Stimulated activated CD4-positive, alpha-beta T cell treated with anti-CD3 and anti-CD28 coated beads, Interleukin-2, amount 100 ng/mL, for 48 hours (primary cell): ENCODE measurements at places on chromosomes 6 and 20.

GRCh38 chr6:160110586-160111123, 11.0 kb upstream of the SLC22A1 start:
- DNase-seq = no peak

- DNase-seq = no peak
Measured at GRCh38 chr6:152268846-152269442, 368.2 kb downstream of the SYNE1 start.

GRCh38 chr20:62395311-62396242, 8.7 kb downstream of the RPS21 start:
- DNase-seq = no peak

DNA sequence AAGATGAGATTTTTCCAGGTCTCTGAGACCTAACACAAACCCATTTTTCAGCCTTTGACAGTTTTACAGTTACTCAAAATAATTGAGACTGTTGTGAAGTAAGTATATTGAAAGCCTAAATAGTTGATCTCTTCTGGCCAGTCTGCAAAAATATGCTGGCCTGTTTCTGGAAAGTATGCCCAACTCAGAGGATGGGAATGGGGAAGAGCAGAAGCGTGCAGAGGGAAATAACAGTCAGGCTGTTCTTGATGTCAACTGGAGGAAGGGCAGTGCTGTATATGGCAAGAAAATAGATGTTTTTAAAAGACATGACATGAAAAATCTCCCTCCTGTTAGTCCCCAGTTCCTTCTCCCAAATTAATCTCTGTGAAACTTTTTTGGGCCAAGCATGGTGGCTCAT, 3.8 kb downstream of the GID8 start:
- DNase-seq = no peak

GRCh38 chr6:5051394-5051793, 33.7 kb upstream of the PPP1R3G start:
- DNase-seq = no peak

GRCh38 chr20:1015181-1015580, 13.1 kb upstream of the RSPO4 start:
- DNase-seq = no peak

DNA sequence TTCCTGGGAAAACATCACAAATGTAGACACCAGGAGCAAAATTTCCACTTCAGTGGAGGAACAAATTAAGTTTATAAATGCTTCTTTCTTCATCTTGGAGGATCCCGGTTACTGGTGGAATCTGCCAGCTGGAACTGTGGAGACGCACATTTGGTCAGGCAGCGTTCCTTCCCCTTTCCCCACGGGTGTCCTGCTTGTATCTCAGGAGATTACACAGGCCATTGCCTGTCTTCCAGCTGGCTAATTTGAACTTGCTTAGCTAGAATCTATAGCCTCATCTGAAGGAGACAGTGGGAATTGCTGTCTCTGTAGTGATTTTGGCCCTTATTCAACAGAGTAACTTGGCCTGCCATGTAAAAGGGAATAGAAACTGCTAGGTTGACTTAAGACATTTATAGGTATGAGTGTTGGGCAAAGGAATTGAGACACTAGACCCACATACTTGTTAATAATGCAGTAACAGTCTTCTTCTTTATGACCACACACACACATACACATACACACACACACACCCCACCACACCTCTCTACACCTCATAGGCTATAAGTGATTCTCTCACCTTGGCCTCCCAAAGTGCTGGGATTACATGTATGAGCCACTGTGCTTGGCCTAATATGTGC, 34.4 kb downstream of the TSBP1 start:
- no peak for DNase-seq

DNA sequence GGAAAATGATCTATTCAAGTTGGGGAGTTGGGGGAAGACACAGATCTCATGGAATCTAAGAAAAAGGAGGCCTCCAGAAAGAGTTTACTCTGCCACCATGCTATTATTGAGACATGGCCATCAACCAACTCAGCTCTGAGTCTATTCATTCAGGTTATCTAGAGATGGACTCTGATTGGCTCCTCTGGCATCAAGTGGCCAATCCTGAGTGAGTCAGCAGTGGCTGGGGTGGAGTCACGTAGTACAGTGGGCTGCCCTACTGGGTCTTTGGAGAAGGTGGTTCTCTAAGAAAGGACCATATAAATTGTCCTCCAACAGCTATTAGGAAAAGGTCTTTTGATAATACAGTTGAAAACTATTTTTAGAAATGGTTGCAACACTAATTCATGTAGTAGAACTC, 42.1 kb downstream of the LYRM2 start:
- DNase-seq = no peak

DNA sequence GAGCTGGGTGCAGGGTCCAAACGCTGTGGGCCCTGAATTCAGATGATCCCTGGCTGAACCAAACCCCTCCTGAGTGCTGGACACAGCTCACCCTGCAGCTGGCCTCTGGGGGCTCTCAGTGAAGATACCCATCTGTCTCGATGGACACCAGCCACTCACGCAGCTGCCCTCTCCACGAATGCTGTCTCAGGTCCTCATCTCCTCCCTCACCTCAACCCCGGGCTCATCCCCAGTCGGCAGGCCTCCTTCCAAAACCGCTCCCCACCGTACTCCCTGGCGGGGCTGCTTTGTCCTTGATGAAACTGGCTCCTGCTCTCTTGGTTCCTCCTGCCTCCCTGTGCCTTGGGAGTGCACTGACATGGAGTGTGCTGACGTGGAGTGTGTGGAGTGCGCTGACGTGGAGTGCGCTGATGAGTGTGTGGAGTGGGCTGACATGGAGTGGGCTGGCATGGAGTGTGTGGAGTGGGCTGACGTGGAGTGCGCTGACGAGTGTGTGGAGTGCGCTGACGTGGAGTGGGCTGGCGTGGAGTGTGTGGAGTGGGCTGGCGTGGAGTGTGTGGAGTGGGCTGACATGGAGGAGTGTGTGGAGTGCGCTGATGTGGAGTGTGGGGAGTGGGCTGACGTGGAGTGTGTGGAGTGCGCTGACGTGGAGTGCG, 4.1 kb upstream of the YTHDF1 start:
- DNase-seq = no peak

DNA sequence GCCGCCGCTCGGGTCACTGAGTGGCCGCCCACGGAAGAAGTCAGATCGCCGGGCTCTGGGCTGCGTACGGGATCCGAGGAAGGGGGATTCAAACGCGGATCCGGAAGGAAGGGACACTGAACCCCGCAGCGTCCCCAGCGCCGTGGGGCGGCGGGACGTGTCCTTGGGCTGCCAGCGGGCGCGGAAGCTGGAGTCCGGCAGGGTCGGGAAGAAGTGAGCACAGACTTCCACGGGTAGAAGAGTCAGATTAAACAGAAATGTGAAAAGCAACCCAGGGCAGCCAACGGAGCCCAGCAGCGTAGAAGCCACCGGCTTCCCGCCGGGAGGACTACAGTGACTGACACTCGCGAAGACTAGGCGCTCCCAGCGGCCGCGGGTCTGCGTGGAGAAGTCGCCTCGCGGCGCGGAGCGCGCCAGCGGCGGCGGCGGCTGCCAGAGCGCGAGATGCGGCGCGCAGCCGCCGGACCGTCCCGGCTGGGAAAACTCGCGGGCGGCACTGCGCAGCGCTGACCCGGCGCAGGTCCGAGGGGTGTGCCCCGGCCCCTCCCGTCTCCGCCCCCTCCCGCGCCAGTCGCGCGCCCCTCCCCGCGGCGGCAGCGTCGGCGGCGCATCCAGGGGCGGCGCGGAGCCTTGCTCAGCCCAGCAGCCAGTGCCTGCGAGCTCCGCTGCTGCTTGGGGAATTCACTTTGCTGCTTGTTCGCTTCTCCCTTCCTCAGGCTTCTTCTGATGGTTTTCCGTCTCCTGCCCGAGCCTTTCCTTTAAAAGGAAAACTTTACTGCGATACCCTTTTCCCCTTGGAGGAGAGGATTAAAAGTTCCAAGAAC, at the start of gene SAMD5:
Gene SAMD5, plus strand, starts transcription at position 649 of the 824 bp plus-strand sequence. CDS start 239 bp downstream, outside the sequence.
- DNase-seq = no peak

DNA sequence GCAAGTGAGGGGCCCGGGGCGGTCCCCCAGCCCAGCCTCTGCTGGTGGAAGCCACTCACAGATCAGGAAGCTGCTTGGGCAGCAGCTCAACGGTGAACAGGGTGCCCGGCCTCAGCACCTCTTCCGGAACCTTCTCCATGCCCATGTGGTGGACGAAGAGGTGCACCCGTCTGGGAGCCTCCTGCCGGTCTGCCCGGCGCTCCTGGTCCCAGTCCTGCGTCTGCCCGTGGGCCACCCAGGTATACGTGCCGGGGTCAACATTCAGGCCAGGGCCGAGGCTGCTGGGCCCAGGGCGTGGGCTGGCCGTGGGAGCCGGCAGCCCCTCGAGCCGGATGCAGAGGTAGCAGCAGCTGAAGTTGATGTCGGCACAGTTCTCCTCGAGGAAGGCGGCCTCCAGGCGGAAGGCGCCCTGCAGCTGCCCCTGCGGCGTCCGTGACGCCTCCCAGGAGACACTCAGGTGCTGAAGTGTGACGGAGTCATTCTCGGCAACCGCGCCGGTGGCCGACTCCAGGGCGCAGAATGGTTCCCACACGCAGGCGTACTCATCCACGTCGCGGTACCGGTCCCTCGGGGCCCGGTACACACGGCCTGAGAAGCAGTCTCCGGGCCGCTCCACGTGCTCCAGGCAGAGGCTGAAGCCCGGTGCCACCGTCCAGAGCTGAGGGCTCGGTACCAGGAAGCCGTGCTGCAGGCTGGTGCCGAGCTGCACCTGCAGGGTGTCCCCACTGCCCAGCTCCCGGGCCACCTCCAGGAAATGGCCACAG, 8.7 kb downstream of the FNDC11 start:
- DNase-seq = no peak

DNA sequence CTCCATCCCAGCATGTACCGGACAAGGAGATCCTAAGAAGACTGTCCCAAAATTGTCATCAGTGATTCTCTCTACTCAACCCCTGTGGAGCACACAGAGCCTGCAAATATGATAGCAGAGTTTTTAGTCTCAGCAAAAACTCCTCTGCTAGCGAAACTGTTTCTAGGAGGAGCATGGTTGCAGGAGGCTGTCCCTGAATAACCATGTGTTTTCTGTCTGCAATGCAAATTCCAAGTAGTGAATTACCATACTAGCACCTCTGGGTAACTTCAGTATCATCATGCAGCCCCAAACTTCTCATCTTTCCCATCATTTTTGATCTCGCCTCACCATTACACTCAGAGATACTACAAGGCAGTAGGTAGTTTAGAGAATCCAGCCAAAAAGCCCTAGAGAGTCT, 24.8 kb upstream of the WFDC12 start:
- DNase-seq = no peak

- no peak for DNase-seq
Measured at GRCh38 chr6:161583584-161583983, 309.7 kb upstream of the AGPAT4 start.

- no peak for DNase-seq
Measured at GRCh38 chr20:6502999-6503398, 264.5 kb upstream of the BMP2 start.

GRCh38 chr20:59672576-59672975, 68.2 kb downstream of the PHACTR3 start:
- DNase-seq = no peak

DNA sequence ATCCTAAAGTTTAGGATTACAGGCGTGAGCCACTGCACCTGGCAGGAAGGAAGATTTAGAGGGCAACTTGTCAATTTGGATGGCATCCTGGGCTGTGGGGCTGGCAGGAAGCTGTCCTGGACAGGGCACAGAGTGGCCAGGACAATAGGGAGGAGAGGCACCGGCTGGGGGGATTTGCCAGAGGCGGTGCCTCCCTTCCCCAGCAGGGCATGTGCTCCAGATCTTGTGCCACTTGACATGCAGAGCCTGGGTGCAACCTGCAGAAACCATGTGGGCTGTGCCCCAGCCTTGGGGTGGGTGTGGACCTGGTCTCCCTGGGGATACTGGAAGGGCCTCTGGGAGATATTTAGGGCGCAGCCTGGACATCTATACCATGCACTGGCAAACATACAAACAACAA, 58.6 kb upstream of the EEF1A1 start:
- no peak for DNase-seq

DNA sequence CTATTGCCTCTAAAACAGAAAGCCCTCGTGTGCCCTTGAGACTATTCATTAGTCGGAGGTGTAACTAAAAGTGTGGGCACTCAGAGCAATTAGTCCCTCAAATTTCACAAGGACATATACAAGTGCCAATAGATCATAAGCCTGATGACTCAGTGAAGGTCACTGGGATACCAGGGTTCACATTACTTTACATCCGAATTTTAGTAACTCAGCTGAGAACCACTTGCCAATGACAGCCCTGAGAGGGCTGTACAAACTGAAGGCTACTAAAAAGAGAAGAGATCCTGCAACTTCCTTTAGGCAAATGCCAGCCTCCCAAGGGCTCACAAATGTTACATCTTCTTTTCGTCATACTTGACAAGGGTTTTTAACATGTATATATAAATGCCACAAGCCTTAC, 369.6 kb downstream of the TENT5A start:
- no peak for DNase-seq

DNA sequence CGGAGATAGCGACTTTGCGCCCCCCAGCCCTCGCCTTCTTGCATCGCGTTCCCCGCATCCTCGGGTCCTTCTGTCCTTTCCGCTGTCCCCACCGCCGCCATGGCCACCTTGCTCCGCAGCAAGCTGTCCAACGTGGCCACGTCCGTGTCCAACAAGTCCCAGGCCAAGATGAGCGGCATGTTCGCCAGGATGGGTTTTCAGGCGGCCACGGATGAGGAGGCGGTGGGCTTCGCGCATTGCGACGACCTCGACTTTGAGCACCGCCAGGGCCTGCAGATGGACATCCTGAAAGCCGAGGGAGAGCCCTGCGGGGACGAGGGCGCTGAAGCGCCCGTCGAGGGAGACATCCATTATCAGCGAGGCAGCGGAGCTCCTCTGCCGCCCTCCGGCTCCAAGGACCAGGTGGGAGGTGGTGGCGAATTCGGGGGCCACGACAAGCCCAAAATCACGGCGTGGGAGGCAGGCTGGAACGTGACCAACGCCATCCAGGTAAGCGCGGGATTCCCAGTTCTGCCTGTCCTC, 401 bp downstream of the SLC32A1 start:
- no peak for DNase-seq

DNA sequence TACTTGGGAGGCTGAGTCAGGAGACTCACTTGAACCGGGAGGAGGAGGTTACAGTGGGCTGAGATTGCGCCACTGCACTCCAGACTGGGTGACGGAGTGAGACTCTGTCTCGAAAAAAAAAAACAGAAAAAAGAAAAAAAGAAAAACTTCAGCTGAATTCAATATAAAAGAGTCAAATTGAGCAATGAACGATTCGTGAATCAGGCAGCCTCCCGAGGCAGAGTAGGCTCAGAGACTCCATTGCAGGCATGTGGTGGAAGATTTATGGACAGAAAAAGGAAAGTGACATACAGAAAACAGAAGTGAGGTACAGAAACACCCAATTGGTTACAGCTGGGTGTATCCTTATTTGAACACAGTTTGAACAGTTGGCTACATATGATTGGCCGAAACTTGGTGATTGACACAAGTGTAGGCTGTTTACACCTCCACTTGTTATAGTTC, 56.3 kb downstream of the HLA-DPB1 start:
- DNase-seq = no peak
